ENCODE measurements at places on chromosomes 7 and 10. TPM values are rescaled to one million over a fixed set of nuclear protein-coding genes. Genes with fewer than 3 reads are reported as not detected.

DNA sequence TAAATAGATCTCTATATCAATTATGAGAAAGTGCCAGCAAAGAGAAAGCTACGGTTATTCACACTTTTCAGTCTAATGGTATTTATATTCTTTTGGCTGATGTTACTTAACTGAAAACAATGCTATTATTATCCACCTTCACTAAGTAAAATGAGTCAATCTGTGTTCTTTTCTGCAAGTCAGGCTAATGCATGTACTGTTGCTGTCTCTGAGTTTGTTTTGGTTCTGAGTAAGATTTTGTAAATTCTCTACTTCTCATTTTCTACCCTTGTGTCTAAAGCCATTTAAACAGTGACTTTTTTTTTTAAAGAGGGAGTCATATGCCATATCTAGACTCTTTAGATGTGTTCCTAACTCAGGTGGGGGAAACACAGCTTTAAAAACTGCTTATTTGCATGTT is 7.5 kb downstream of the VWC2 start:
- H3K36me3 ChIP-seq: no peaks in the 10 kb centered on the region
- no peak overlapping the region for H3K27ac ChIP-seq
- H3K4me1 ChIP-seq: no peaks in the 10 kb centered on the region
- no peak for DNase-seq
- H3K4me3 ChIP-seq: no peak overlapping the region

GRCh38 chr10:127354992-127355391 is 158.6 kb upstream of the INSYN2A start:
- H3K27me3 ChIP-seq: no peaks in the 10 kb centered on the region
- H3K27ac ChIP-seq: no peak overlapping the region
- DNase-seq: no peak

- H3K36me3 ChIP-seq: no peaks in the 10 kb centered on the region
- H3K27ac ChIP-seq: no peak overlapping the region
- H3K27me3 ChIP-seq: no peaks in the 10 kb centered on the region
- no peak for DNase-seq
Measured at GRCh38 chr10:80530251-80530650, 7.5 kb upstream of the SH2D4B start.

DNA sequence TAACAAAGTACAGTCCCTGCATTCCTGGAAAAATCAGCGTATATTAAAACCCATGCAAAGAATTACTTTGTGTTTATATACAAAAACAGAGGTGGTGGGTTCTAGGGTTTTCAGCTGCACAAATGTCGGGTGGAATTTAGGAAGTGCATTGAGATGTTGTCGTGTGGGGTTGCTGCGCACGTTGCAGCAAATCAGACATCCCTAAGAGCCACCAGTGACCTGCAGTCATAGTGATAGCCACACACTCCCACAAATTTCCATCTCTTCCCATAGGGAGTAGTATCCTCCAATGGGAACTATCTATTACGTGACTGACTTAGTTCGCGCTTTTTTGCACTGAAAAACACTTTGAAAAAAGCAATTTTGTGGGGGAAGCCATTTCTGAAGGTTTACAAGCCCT is 375.2 kb upstream of the GALNT17 start:
- no peaks in the 10 kb centered on the region for H3K4me1 ChIP-seq
- peaks cover 2% of the 10 kb centered on the region for H3K36me3 ChIP-seq
- H3K27ac ChIP-seq: no peak overlapping the region
- no peak overlapping the region for H3K4me3 ChIP-seq
- no peak for DNase-seq

GRCh38 chr10:75825235-75825634 is 393.8 kb downstream of the LRMDA start:
- no peaks in the 10 kb centered on the region for H3K4me1 ChIP-seq
- DNase-seq: no peak
- H3K27me3 ChIP-seq: no peaks in the 10 kb centered on the region
- H3K4me3 ChIP-seq: no peak overlapping the region
- H3K27ac ChIP-seq: no peak overlapping the region
- H3K36me3 ChIP-seq: no peaks in the 10 kb centered on the region

DNA sequence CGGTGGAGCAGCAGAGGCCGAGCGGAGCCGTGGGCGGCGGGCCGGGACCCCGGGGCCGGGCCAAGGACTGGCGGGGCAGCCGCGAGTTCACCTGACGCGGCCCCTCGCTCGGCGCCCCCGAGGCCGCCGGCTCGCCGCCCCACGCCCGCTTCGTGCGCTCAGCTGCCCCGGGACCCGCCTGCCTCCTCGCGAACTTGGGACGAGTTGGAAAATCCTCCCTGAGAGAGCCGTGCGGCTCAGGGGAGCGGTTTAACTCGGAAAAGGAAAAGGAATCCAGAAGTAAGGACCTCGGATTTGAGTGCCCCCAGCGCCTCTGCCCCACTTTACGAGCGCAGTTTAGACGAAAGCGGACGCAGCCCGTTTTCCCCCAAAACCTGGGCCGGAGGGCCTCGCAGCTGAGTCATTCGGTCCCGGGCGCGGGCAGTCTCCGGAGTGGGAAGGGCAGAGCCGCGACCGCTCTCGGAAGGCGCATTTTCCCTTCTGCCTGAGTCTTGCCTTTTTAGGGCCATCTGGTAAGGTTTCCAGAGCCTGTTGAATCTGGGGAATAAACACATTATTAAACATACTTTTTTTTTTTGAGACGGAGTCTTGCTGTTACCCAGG is 744 bp downstream of the CREM start:
- no peaks in the 10 kb centered on the region for H3K36me3 ChIP-seq
- peaks cover 3% of the 10 kb centered on the region for H3K4me1 ChIP-seq
- H3K27me3 ChIP-seq: no peaks in the 10 kb centered on the region
- peak overlapping the region; percentile 99 for H3K27ac ChIP-seq
- peak overlapping the region; percentile 93 for H3K4me3 ChIP-seq
- DNase-seq: no peak

- H3K4me1 ChIP-seq: peaks cover 3% of the 10 kb centered on the region
- H3K27me3 ChIP-seq: no peaks in the 10 kb centered on the region
- DNase-seq: no peak
- H3K4me3 ChIP-seq: no peak overlapping the region
- H3K27ac ChIP-seq: no peak overlapping the region
Measured at GRCh38 chr7:23353172-23353571, 54.0 kb downstream of the MALSU1 start.

DNA sequence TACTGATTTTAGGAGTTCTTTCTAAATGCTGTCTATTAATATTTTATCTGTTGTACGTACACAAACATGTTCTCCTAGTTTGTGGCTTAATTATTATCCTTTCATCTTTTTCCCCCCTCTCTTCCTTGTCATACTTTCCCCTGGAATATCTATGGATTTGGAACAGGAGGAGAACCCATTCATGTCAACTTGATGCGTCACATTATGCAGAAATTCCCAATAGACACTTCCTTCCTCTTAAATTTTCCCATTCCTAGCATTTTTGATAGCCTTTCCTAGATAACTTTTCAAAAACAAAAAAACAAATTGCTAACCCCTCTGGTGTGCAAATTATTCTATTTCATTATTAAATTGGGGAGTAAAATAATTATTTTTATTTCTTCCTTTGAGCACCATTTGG is 36.2 kb downstream of the SLC35B4 start:
- no peak overlapping the region for H3K27ac ChIP-seq
- no peak overlapping the region for H3K4me3 ChIP-seq
- DNase-seq: no peak
- H3K36me3 ChIP-seq: no peaks in the 10 kb centered on the region
- H3K4me1 ChIP-seq: no peaks in the 10 kb centered on the region

ATG9B gene
- 1.8 TPM for polyA plus RNA-seq

ABCF2 gene
- polyA plus RNA-seq: 19.1 TPM

PDLIM1 gene
- 334 TPM for polyA plus RNA-seq

MYL10 gene
- not detected for polyA plus RNA-seq

NEUROD6 gene
- polyA plus RNA-seq: 1.6 TPM

GIMAP1 gene
- 2.2 TPM for polyA plus RNA-seq

COL28A1 gene
- 4.0 TPM for polyA plus RNA-seq

PLCE1 gene
- 27.4 TPM for polyA plus RNA-seq
